Psoas muscle (tissue), 8 donors: ENCODE measurements at places on chromosomes 7 and 10. TPM values are rescaled to one million over a fixed set of nuclear protein-coding genes. Genes with fewer than 3 reads are reported as not detected.

Gene SLIT1
- polyA plus RNA-seq: 0.08 TPM

Gene RAB19
- polyA plus RNA-seq: not detected

Gene ATRNL1
- 1.1 TPM for polyA plus RNA-seq

Gene CCL24
- not detected for polyA plus RNA-seq

DNA sequence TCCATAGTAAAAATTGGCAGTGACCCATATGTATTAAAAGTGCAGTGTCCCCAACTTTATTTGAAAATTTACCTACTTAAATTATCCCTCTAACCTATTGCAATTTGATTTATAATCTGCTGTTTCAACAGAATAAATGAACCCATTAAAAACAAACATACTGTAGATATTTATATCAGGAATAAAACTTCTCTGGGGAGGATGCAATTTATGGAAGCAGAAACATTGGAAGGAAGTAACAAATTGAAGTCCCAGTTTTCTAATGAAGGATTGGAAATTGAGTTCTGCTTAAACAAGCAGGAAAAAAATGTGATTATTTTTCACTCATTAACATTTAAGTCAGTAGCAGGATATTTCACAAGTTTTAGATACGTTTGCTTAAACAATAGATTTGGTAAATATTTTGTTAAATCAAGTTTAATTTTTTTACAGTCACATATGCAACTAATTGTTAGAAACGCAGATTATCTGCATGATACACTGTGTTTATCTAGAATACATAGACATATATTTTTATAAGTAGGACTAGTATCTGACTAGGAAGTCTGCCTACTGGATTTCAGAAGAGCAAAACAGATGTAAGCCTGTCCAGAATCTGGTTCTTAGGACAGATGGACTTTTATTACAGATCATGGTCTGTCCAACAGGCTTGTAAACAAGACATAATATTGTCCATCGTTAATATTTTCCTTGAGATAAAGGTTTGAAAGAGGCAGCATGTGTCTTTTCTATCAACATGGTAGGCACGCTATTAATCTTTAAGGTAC, 5.3 kb downstream of the AGMO start:
- DNase-seq: no peak

GRCh38 chr10:97916586-97916985, 66.9 kb downstream of the GOLGA7B start:
- no peak for DNase-seq

DNA sequence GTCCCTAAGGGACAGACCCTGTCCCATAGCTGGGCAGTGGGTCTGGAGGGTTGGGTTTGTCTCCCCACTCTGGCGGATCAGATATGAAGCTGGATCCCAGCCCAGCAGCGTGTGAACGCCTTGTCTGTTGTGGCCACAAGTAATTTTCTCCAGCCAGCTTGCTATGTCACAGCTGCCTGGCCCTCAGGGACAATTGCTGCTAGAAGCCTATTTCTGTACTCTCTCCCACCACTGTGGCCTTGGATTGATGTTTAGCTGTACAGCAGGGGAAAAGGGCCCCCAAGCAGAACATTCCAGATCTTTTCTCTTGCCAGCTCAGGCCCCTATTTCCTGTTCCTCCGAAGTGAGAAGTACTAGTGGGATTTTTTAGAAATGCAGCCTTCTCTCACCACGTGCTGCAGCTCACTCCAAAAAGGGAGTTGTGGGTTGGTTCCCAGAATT, 53.5 kb upstream of the WAC start:
- DNase-seq: no peak

DNA sequence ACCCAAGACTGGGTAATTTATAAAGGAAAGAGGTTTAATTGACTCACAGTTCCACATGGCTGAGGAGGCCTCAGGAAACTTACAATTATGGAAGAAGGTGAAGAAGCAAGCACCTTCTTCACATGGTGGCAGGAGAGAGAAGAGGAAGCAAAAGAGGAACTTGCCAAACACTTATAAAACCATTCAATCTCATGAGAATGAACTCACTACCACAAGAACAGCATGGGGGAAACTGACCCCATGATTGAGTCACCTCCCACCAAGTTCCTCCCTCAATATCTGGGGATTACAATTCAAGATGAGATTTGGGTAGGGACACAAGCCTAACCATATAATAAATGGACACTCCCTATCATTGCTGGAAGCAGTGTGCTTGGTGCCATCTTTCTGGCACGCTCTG, 506.3 kb downstream of the CALN1 start:
- no peak for DNase-seq
